ENCODE measurements at places on chromosomes 12 and 14.
A peak's percentile ranks its signal among the peaks of the same experiment; 100 is the strongest.

DNA sequence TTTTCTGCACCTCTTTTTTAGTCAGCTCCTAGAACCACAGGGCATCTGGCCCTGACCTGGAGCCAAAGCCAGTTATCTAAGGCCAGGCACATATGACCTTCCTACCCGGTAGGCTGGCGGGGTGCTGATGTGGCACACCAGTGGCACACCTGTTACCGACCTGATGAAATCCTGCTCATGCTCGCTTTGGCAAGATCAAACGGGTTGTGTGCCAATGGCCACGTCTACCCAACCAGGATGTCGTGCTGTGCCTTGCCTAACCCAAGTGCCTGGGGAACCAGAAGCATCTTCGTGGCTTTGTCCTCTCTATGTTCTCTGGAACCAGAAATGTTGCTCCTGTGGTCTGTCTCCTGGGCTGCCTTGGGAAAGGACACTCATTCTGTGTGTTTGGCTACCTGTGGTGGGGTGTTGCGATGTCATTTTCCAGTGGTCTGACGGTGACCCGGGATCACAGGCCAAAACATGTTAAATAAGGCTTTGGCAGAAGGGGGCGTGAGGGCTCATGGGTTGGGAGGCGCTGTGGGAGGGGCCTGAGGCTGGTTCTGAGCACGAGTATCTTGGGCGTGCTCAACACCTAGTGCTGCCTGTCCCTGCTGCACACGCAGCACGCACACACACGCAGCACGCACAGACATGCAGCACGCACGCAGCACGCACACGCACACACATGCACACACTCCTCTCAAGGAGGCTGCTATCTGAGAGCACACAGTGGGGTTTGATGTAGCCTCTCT, 27.9 kb downstream of the CCNK start:
- DNase-seq: no peak

DNA sequence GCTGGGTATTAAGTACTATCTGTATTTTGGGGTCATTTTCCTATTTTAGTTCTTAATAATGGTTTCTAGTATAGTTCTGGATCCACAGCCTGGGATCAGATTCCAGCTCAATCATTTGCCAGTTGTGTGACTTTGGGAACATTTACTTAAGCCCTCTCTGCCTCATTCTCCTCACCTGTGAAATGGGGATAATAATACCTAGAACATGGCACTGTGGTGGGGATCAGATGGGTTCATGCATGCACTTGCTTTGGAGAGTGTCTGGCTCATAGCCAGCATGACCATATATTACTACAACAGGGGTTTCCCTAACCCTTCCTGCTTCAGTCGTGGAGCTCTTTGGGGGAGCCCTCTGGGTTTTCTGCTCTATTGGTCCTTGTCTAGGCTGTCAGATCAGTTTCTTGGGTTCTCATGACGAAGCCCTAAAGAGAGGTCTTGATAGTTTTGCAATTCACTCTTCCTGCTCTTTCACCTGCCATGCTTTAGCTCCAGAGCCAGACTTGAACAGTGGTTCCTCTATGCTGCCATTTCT, 34.1 kb upstream of the SMOC1 start:
- DNase-seq: no peak

GRCh38 chr14:53603994-53604393, 352.6 kb downstream of the BMP4 start:
- no peak for DNase-seq

GRCh38 chr14:24875991-24876878, 173.7 kb downstream of the STXBP6 start:
- no peak for DNase-seq

- no peak for DNase-seq
Observed at GRCh38 chr14:65169351-65169750, 67.0 kb upstream of the MAX start.

DNA sequence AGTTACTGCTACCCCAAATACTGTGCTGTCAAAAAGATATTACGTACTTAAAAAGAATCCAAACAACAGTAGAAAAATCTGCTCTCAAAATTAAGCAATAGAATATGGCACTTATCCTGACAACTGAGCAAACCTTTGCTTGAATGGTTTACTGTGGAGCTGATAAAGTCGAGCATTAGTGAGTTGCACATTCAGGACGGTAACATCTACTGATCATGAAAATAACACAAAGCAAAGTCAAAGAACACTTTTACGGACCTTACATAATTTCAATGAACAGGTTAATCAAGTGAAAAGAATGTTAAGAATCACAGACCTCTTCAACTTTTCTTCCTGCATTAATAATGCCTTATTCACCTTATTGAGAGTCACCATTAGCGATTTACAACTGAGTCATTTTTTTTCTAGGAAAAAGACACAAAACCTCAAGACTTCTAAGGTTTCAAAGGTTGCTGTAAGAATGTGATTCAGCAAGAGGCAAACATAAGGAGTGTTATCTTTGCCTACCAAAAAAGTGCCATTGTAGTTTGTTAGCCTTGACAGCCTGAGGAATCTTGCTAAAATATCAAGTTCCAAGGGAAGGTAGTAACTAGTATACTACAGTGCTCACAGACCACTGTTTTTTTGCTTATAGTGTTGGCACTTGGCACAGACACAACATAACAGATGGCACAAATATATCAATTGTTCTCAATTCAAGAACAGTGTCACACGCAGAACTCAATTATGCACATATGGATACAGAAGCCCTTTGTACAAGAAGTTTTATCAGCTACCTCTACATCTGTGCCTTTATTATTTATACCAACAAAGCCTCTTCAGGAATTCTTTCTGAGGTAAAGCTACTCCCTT, 334.2 kb upstream of the RPL10L start:
- DNase-seq: no peak

GRCh38 chr14:89750908-89751392, 203.6 kb downstream of the EFCAB11 start:
- DNase-seq: no peak

DNA sequence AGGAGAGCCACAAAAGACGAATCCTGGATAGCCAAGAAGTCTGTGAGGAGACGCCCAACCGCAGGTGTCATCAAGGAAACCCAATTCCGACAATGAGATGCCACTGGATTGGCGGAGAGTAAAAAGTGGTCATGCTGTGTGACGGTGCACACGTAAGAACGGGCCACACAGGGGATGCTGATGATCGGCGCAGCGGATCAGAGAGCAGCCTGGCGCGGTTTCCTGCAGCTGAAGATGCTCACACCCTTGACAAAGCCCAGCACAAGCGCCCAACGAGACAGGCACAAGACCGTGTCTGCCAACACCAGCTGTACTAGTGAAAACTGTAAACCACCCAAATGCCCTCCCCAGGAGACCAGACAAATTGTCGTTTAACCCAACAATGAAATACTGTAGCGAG, 55.8 kb downstream of the CCDC85C start:
- DNase-seq: no peak

DNA sequence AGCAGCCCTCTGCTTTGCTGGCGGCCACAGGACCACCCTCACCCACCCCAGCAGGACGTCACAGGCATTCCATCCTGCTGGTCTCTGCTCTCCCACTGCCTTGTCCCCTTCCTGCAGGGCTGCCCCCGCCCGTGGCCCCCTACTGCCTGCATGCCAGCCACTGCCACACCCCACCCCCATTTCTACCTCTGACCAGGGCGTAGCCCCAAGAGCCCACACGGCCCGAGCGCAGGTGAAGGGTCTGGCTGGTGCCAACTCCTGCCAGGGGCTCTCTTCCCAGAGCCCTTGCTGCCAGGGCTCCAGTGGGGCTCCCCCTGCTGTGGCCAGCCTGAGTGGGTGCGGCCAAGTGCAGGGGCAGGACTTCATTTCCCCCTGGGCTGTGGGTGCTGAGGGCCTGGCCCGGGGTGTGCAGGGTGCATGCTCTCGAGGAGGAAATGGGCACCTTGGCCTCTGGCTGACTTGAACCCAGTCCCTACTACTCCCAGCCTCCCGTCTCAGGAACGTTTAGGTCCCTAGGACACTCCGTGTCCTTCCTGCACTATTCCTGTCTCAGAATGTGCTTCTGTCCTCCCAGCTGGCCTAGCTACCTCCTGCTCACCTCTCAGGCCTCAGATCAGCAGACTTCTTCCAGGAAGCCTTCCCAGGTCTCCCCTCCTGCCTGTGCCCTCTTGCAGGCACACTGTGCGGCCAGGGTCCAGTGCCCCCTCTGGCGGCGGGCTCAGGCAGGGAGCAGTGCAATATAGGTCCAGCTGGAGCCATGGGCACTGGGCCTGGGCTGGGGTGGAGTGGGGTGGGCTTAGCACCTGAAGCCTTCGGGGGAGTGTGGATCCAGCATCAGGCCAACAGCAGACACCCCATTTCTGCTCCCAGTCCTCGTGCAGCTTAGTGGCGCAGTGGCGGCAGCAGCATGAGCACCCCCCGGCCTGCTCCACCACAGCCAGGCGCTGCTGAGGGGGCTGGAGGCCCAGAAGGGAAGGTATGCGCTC, 1.4 kb downstream of the LBHD2 start:
- DNase-seq: no peak

GRCh38 chr14:99382781-99383471, 97.7 kb downstream of the SETD3 start:
- DNase-seq: no peak

- no peak for DNase-seq
Observed at GRCh38 chr12:130973906-130974305, 20.2 kb downstream of the ADGRD1 start.

DNA sequence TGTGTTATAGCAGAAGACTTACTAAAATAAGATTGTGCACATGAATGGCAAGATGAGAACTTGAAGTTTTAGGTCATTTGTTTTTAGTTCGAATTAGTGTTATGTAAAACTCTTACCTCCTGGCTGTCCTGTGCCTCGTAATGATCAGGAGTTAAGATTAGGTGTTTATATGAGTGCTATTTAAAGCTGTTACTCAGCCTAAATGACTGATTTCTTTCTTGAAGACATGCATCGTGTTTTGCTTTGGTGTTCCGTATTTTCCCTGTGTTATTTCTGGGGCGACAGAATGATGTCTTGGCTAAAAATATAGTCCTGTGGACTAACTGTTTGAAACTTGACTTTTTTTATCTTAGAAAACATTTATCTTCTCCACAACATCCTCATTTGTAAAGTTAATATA, 22.1 kb downstream of the SCYL2 start:
- DNase-seq: no peak

DNA sequence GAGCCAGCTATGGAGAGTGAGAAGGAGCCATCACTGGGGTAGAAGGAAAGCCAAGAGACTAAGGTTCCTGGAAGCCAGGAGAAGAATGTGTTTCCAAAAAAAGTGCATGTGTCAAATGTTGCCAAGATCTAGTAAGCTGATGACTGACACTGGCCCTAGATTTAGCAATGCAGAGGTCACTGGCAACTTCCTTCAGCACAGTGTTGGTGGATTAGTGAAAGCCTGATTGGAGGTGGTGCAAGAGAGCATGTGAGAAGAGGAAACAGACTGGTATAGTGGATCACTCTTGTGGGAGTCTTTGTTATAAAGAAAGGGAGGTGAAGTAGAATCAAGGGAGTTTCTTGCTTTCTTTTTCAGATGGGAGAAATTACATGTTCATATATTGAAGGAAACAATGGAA, 34.1 kb upstream of the CHGA start:
- DNase-seq: no peak

GRCh38 chr14:91660790-91661189, 71.1 kb downstream of the CATSPERB start:
- DNase-seq: no peak

- no peak for DNase-seq
Observed at GRCh38 chr12:96141216-96141912, 52.8 kb upstream of the ELK3 start.

DNA sequence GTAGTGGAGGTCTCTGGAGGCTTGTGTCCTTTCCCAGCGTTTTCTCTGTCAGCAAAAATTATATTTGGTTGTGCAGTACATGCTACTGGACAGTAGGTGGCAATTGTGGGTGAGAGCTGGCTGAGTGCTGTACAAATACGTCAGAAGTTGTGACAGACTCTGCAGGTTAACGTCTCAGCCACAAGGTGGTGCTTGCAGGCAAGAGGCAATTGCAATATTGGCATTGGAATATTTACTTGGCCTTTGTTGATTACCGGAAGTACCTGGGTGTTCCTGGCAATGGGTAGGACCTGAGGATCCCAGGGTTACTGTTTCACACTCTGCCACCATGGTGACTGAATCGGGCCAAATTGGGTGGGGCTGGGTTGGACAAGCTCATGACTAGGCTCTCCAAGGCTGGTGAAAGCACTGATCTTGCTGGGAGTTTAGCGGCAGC, 333.9 kb upstream of the LMO3 start:
- no peak for DNase-seq

GRCh38 chr12:18153826-18154225, 63.8 kb upstream of the RERGL start:
- no peak for DNase-seq

- no peak for DNase-seq
Observed at GRCh38 chr12:58596381-58596780, 323.9 kb downstream of the LRIG3 start.

DNA sequence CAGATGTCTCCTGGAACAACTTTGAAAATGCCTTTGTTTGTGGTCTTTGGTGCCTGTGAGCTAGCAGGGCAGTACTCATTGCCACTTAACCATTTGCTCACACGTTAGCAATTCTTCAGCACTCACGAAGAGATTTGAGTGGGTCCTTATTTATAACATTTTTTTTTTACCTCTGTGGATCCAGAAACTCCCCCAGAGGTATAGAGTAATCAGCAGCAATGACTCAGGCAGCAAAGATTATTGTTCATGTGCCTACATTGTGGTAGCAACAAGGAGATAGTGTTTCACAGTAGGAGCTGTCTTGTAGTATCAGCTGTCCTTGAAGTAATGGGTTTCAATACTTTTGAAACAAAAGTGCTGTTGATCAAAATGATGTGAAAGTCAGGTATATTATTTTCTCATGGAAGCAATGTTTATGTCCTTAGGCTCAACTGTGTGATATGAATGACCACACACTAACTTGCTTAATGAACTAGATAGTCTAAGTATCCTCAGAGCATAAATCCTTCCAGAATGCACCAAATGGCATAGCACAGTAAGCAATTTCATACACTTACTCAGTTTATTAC, 304.1 kb downstream of the EGLN3 start:
- DNase-seq: no peak

DNA sequence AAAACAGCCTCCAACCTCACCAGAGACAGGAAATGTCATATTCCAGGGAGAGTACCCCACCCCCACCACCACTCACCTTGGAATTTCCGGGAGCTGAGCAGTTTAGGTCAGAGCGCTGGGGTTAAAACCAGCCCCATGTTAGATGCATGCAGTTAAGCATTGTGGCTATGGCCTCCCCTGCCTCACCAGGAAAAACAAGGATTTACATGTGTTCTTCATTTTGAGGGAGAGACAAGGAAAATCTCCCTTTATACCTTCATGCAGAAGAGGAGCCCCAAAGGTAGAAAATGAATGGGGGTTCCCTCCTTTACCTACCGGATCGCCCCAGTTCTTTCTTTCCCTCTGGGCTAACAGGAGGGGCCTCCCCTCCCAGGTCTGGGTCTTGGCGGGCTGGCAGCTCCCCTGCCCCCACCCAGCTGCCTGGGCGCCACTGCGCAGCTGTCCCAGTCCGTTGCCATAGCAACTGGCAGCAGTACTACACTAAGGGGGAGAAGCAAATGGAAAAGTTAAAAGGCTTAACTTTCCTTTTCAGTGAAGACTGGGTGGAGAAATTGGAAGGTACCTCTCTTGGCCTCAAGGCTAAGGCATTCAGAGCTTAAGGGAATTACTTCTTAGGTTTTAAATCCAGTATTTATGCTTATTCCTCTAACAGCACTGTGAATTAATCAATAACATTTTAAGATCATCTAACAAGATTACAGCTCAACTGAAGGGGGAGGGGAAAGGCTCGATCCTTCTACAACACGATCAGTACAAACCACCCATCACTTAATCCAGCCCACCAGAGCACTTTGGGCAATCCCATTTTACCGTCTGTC, 20.5 kb downstream of the CBX5 start:
- peak; percentile 33 for DNase-seq

- DNase-seq: no peak
Observed at GRCh38 chr14:106681161-106681560, 1154.8 kb downstream of the TMEM121 start.

GRCh38 chr14:51981218-51981854, 8.0 kb upstream of the RTRAF start:
- DNase-seq: no peak
